ENCODE measurements at places on chromosomes 1 and 21.

GRCh38 chr1:230865062-230865817 is 3.1 kb downstream of the C1orf198 start:
- DNase-seq, result no peak

- DNase-seq, result no peak
Measured at GRCh38 chr21:45388611-45389296, 16.2 kb upstream of the COL18A1 start.

GRCh38 chr1:170692866-170693575 is 29.1 kb downstream of the PRRX1 start:
- no peak for DNase-seq

- no peak for DNase-seq
Measured at GRCh38 chr21:25331286-25331685, 276.0 kb downstream of the MRPL39 start.

- DNase-seq, result no peak
Measured at GRCh38 chr1:148362216-148362611, 120.9 kb downstream of the PPIAL4G start.

- no peak for DNase-seq
Measured at GRCh38 chr1:35509558-35509957, 47.6 kb downstream of the KIAA0319L start.

DNA sequence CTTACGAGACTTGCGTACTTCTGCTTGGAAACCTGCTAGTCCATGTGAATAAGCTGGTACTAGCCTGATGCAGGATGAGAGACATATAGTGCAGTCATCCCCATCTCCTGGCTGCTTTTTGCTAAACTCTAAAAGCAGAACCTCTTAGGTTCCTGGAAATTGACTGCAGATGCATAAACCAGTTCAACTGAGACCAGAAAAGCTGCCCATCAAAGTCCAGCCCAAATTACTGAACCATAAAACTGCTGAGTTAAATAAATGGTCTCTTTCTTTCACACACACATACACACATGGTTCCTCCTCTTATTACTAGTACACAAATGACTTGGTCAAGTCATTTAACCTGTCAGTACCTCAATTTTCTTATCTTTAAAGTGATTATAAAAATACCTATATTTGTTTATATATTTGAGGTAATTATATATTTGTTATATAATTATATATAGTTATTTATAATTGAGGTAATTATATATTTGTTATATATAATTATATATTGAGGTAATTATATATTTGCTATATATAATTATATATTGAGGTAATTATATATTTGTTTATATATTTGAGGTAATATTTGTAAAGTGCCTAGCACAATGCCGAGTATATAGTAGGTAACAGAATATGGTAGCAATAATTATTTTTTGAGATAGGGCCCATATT is 25.2 kb upstream of the RABGAP1L start:
- no peak for DNase-seq

DNA sequence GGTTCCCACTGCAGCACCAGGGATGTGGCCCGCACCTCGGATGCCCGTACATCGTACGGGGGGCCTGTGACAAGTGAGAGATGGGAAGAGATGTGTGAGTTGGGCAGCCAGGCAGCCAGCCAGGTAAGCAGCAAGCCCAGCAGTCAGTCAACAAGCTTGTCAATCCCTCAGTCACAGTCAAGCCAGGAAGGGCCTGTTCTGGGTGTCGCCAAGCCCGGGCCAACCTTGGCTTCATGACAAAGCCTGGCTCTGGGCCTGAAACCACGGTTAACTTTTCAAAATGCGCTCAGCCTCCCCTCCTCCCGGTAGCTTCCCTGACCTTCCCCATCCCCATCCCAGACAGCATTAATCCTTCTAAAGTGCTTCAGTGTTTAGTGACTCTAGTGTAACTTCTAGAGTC is 31.8 kb downstream of the MYOM3 start:
- no peak for DNase-seq

DNA sequence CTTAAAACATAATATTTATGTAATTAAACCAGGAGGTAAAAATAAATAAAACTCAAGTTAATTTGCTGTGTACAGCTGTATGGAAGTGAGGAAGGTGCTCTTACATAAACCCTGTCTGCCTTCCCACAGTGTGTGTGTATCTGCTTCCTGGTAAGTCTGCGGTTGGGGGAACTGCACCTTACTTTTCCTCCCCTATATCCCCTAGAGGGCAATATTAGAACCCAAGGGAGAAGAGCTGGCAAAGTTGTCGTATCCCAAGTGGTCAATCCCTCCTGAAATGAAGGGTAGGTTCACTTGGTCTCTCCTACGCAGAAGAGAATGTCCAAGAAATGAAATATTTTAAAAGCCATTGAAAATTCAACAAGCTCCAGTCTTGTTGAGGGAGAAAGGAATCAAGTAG is 17.8 kb upstream of the JAK1 start:
- DNase-seq, result no peak

DNA sequence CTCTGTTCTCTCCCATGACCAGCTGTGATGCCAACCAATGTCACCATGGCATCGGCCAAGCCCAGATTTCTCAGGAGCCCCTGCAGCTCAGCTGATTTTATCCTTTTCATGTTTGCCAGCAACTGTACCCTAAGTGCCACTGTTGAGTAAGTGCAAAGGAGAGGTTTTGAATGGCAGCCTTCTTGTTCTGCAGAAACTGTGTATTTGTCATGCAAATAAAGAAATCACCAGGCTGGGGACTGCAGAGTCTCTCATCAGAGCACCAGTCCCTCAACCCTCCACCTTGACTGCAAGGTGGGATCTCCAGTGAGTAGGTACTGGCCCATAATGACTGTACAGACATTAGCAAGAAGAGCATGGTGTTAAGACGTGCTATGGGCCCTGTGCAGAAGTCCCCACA is 26.6 kb downstream of the C8B start:
- DNase-seq, result no peak

- no peak for DNase-seq
Measured at GRCh38 chr1:179303200-179303785, 9.7 kb downstream of the SOAT1 start.

GRCh38 chr1:33434363-33434750 is 3.5 kb upstream of the PHC2 start:
- no peak for DNase-seq

Data from NCI-H1436 (cell line).